Ovary (tissue), 10 donors: ENCODE measurements at places on chromosomes 1 and 21.
A peak's percentile ranks its signal among the peaks of the same experiment; 100 is the strongest.

DNA sequence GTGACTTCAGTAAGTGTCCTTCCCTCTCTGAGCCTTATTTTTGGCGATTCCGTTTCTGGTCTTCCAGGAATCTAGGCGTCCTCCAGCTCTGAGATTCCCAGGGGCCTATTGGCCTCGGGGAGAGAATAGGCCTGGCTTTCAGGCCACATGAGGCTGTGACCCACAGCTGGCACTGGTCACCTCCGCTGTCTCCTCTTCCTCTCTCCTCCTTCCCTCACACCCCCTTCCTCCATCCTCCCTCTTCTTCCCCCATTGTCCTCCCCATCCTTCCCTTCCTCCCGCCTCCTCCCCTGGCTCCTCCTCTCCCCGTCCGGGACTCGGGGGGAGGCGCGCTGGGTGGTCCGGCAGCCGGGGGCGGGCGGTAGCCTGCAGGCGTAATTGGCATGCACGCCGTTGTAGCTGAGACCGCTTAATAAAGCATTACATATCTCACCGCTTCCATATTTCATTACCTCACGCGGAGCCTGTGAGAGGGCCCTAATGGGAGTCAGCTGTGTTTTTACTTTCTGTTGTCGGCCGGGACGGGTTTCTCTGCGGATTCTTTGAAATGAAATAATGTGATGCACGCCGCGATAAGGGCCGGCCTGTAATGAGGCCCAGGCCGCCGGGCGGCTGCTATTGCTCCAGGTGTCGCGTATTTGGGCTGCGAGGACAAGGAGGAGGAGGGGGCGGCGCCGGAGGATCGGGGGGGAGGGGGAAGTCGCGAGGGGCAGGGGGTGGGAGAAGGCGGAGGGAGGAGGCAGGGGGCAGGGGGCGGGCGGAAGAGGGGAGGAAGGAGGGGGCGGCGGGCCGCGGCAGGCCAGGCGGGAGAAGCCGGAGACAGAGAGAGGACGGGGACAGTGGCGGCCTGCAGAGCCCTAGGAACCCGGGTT lies 95.3 kb downstream of the FOXD2 start:
- peak; percentile 25 for DNase-seq

GRCh38 chr1:35210321-35211119 lies 17.6 kb upstream of the SFPQ start:
- DNase-seq: no peak

GRCh38 chr1:58824753-58825389 lies 41.0 kb upstream of the JUN start:
- DNase-seq: no peak

DNA sequence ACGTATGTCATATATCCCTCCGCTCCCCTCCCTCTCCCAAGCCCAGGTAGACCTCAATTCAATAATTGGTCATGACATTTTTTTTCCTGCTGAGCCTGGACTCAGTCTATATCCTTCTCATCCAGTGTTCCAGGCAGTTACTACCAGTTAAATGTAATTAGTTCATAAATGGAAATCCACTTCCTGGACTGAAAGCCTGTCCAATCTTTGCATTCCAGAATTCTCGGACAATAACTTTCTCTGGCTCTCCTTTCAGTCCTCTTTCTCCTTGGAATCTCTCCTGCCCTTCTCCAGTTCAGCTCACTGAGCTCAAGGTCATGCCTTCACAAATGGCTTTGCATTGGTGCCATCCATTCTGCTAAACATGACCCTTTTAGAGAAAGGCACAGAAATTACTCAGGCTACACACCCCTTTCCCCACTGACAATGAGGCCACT lies 34.8 kb downstream of the VWA5B1 start:
- no peak for DNase-seq
